Right kidney (tissue), 9 donors: ENCODE measurements at places on chromosomes 13 and 19.
A peak's percentile ranks its signal among the peaks of the same experiment; 100 is the strongest.

DNA sequence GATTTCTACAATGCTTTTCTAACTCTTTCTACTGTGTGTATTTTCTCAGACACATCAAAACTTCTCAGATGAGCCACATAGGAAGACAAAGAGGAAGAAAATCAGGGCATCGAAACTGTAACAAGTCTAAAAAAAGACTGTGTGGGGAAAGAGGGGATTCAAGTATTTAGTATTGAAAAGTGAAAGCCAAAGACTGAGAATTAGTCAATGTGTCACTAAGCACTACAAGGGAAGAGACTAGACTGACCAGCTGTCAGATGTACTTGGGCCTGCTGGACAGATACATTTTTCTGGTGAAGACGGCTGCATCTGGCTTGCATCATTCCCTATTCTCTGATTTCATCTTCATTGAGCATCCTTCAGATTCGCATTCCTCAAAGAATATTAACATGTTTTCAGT is 25.4 kb downstream of the COMMD6 start:
- DNase-seq, result no peak

DNA sequence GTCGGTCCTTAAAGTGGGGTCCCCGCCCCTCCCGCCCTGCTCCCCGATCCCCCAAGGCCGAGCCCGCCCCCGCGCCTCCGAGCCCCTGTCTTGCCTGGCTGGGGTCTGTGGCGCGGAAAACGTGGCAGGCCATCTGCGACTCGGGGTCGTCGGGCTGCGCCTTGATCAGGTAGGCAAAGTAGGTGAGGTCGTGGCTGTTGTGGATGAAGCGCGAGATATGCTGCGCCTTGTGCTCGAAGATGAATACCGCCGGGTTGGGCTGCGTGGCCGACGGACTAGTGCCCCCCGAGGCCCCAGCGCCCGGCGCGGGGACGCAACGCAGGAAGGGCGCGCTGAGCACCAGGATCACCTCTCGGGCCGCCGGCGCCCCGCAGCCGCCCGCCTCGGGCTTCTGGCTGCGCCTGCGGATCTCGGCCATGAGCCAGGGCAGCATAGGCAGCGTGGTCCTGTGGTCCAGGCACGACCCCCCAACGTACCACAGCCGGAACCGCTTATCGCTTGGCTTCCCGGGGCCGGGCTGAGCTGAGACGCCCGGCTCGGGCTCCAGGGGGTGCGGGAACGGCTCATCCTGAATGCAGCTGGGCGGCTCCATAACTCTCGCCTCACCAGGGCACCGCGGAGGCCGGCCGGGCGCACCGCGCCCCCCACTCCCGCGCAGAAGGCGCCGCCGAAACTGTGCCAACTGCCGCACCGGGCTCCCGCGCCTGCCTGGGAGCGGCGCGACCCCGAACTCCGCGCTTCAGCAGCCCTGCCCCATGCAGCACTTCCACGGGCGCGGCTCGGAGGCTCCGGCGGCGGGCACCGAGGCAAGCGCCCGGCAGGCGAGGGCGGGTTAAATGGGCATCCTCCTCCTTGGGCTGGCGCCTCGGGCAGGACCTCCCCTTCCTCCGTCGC is 546 bp downstream of the TBC1D4 start:
- DNase-seq, result peak; percentile 95

DNA sequence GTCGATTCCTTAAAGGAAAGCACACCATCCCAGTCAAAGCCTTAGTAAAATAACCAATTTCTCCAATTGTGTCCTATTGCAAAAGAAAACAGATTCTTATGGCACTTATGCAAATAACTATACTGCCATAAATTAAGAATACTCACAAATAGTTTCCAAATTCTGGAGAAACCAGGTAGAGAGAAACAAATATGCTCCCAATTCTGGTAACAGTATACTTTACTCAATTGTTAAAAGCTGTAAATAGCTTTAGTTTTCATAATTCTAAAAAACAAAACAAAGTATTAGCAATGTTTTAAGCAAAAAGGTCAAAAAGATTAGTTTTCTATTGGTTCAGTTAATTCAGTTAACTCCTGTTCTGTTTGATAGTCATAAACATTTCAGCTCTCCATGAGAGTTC is 18.2 kb upstream of the UBAC2 start:
- no peak for DNase-seq

DNA sequence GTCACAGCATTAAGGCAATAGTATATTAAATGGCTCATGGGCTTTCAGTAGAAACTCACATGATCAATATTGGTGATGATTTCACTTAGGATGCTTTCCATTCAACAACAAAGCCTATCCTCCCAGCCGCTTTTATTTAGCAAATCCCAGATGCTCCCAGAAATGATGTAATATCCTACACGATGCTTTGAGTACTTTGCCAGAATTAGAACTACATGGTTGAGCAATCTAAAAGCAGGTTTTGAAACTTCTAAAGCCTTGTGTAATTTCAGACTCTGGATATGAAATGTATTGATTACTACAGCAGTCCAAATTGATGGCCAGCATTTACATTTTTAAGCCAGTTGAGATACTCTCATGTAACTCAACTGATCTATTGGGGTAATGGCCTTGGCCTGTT is 13.6 kb downstream of the DLEU7 start:
- DNase-seq, result no peak

DNA sequence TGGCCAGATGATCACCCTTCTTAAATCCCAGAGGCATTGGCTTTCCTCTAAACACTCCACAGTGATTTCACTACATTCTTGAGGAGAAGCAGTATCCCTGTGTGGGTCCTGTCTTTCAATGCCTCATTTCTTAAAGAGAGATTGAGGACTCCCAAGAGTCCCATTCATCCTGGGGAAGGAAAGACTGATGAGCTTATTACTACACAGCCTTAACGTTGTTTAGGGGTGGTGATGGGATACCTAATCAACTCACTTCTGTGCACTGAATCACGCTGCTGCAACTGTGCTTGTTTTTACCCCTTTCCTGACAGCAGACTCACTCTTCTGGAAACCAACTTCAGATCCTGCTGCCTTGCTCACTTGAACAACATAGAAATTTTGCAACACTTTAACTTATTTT is 203.1 kb downstream of the RGCC start:
- DNase-seq, result no peak

DNA sequence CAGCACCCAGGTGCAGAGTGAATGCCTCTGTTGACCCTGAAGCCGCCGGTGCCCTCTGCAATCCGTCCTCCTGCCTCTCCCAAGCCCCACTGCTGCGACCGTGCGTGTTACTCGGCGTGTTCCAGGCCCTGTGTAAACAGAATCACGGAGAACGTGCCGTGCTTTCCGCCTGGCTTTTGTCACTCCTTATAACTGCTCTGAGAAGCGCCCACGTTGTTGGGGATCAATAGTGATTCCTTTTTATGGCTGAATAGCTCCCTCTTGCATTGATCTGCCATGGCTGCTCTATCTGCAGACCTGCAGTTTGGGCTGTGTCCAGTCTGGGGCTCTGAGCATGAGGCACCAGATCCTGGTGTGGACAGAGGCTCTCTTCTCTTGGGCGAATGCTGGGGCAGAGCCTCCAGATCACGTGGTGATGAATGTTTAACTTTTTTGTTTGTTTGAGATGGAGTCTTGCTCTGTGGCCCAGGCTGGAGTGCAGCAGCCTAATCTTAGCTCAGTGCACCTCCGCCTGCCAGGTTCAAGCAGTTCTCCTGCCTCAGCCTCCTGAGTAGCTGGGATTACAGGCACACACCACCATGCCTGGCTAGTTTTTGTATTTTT is 15.8 kb downstream of the ADPRHL1 start:
- no peak for DNase-seq

DNA sequence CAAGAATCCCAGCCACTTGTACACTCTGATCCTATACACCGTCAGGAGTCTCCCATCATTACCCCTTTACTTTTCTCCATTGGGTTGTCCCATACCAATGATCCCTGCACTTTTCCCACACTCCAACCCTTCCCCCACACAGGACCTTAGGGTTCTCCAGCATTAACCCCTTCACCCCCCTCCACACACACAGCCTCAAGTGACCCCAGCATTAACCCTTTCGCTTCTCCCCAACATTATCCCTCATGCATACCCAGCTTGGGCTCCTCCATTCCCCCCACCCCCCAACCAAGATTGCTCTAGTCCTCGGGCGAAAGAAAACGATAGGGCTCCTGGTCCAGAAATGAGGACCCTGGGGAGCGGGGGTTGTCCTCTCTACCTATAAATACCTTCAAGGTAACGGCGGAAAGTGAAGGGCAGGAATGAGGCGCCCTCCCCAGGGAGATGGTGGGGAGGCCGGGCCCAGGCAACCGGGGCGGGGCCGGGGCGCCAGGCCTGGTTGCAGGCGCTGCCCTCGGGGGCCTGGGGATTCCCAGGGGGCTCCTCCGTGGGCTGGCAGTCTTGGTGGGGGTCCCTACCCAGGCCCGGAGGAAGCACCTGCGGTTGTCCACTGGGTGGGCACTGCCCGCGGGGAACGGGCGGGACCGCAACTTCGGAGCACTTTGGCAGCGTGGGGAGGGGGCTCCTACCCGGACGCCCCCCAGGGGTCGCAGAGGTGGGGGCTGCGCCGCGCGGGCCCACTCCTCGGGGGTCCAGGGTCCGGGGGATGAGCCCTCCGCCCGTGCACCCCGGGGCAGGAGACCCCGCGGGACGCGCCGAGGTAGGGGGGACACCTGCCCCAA is 757 bp downstream of the WIZ start:
- peak; percentile 32 for DNase-seq

DNA sequence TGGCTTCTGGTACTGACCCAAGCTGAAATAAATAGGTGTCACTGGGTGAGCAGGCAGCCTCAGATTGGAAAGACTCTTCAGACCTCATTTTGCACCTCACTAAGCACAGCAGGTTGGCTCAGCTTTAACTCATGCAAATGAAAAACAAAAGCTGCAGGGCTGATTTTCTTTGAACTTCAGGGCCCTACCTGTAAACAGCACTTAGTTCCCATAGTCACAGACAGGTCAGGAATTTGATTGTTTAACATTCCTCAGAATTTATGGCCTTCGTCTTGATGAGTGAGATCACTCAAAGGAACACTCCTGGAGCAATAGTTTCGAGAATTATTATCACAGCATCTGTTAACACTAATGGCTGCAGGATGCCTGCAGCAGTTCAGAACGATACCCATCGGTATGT is 718.5 kb downstream of the EFNB2 start:
- peak; percentile 25 for DNase-seq

DNA sequence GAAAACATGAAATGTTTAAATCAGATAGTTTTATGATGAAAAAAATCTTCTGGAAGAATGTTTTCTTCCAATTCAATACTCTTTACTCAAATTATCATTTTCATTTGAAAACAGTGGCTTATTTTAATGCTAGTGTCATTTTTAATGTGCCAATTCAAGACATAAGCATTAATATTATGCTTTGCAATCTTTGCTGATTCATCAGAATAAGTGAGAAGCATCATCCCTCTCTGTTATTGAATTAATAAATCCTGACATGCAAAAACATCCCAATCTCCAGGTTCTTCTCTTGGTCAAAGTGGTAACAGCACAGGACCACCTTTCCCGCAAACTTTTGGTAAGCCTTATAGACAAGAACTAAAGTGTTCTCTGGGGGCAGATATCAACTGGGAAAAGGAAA is 3.8 kb downstream of the INTS6 start:
- DNase-seq, result no peak

DNA sequence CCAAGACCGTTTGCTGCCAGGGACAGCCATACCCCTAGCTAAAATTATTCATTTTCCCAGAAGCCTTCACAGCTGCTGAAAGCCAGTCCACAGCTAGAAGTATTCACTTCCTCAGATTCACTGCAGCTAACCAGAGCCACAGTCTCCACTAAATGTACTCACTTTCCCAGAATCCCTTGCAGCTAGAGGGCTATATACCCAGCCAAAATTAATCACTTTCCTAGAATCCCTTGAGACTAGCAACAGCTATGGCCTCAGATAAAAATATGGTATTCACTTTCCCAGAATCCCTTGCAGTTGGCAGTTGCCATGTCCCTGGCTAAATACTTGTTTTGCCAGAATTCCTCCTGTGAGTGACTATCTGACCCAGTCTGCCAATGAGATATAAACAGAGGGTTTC is 13.8 kb upstream of the MEIS3 start:
- no peak for DNase-seq

DNA sequence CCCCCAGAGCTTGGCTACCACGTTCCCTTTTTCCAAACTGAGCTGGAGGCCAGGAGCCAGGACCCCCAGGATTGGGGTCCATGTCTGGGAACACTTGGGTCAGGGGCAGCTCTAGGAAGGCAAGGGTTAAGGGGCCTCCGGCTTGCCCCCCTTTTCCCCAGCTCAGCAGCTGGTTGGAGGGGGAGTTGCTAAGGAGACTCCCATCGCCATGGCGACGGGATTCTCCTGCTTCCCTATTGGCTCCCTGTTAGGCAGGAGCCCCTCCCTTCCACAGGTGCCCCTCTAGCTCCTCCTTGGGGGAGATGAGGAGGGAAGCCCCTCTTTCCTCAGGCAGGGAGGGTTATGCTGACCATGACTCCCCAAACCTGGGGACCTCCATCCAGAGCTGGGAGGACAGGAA is 33.9 kb downstream of the PDE4A start:
- DNase-seq, result no peak

- DNase-seq, result no peak
Observed at GRCh38 chr13:73059460-73060250, 850 bp downstream of the KLF5 start.

DNA sequence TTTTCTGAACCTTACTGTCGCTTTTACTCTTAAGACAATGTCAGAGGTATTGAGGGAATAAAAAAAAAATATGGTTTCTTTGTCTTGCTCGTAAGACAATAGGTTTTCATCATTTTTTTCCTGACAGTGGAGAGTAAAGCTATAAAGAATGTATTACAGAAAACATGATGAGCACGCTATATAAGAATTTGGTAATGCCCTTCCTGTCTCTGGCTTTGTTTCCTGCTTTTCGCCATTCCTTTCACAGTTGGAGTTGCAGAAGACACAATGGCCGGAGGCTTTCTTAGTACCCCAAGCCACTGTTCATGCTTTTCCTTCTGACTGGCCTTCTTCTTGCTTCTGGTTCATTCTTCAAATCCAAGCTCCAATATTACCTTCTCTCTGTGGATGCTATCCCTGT is 101.0 kb upstream of the DACH1 start:
- no peak for DNase-seq

DNA sequence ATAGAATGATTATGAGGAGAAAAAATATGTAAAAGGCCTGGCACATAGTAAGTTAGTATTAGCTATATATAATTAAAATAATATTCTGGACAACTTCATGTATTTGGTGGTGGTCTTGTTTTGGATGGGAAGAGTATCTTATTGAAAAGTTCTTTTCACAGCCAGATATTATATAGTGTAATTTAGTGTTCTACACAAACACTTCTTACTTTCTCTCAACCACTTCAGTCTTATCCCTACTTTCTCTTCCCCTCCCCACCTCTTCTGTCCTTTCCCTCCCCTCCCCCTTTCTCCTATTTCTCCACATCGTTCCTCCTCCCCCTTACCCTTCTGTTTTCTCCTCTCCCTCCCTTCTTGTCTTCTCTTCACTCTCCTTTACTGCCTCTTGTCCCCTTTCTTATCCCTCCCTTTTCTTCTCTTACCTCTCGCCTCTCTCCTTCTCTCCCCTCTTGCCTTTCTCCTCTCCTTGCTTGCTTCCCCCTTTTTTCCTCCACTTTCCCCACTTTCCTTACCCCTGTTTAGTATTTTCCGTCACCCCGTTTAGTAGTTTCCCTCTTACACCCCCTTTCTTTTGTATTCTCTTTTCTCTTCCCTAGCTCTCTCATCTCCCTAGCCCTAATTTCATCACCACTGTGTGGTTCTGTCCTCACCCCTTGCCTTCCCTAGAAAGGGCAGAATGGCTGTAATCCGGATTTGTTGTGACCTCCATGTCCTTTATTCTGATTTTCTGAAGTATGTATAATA is 107.2 kb upstream of the MLNR start:
- DNase-seq, result no peak
